MM.1S (cell line): ENCODE measurements at places on chromosomes 5 and 9.

DNA sequence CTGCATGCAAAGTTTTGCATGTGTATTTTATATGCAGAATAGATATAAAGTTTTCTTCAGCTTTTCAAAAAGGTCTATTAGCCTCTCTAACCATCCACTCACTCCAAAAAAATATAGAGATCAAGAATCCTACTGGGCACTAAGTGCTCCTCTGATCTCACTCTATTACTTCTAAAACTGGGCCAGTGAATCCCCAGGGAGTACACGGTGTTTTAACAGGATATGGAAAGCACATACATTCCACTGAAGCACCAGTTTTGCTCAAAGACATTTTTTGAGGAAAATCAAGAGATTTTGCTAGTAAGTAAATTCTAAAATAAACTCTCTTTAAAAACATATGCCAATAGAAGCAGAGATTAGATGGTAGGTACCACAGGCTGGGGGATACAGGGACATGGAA is 95.2 kb downstream of the DEPDC1B start:
- no peak overlapping the region for H3K27ac ChIP-seq
- peaks cover 3% of the 10 kb centered on the region; the same call in 1 of the 2 replicates for H3K36me3 ChIP-seq
- no peaks in the 10 kb centered on the region for H3K27me3 ChIP-seq
- no peak for DNase-seq
- H3K4me1 ChIP-seq, result no peaks in the 10 kb centered on the region

DNA sequence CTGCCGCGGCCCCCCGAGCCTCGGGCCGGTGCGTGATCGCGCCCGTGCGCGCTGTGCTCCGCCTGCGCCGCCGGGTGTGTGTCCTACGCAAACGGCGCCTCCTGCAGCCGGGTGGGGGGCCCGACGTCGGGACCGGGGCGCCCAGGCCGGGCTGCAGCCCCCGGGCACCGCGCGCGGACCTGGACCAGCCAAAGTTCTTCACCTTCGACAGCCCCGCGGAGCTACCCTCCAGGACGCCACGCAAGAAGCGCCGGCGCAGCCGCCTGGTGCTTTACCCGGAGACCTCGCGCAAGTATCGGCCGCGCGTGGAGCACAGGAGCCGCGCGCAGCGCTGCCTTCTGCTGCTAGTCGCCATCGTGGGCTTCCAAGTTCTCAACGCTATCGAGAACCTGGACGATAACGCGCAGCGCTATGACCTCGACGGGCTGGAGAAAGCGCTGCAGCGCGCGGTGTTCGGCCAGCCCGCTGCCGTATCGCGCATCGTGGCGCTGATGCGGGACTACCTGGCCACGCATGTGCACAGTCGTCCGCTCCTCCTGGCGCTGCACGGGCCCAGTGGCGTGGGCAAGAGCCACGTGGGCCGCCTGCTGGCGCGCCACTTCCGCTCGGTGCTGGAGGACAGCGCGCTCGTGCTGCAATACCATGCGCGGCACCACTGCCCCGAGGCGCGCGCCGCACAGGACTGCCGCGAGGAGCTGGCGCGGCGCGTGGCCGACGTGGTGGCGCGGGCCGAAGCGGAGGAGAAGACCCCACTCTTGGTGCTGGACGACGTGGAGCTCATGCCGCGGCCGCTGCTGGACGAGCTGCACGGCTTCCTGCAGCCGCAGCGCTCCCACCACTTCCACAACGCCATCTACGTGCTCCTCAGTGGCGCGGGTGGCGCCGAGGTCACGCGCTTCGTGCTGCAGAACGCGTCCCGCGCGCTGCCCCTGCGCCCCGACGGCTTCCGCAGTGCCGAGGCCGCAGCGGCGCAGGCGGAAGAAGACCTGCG is 1.5 kb downstream of the TOR4A start:
- H3K4me3 ChIP-seq, result no peak overlapping the region
- no peak for DNase-seq
- no peaks in the 10 kb centered on the region for H3K36me3 ChIP-seq

GRCh38 chr5:79689541-79690466 is at the start of gene CMYA5:
Gene CMYA5, plus strand, starts transcription at chr5:79689836. Its CDS starts 72 bp downstream, at chr5:79689908.
- peaks cover 18% of the 10 kb centered on the region for H3K4me1 ChIP-seq
- DNase-seq, result no peak
- H3K4me3 ChIP-seq, result no peak within 1 kb of the TSS

GRCh38 chr9:129006328-129007034 is 21.6 kb downstream of the SH3GLB2 start:
- peak; percentile 65 for DNase-seq
- peak overlapping the region; percentile 47; the same call in 1 of the 2 replicates for H3K27ac ChIP-seq
- no peaks in the 10 kb centered on the region for H3K27me3 ChIP-seq
- H3K4me1 ChIP-seq, result peaks cover 19% of the 10 kb centered on the region
- H3K4me3 ChIP-seq, result no peak overlapping the region
- H3K36me3 ChIP-seq, result peaks cover 8% of the 10 kb centered on the region; the same call in 1 of the 2 replicates

DNA sequence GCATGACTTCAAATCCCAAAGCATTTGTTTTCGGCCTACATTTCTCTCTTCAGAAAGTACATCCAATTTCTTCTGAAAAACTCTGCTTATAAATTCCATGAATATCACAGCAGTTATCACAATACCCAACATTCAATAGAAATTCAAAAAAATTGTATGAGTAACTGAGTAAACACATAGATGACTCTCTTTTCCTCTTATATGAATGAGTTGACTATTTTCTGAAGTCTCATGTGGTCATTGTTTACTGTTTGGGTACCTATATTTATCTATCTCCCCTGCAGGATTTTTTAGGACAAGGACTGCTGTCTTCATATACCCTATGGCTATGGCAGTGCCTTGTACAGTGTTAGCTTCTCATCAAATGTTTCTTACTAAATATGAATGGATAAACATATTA is 157.1 kb downstream of the HTR1A start:
- H3K36me3 ChIP-seq, result no peaks in the 10 kb centered on the region
- H3K4me1 ChIP-seq, result no peaks in the 10 kb centered on the region
- no peak for DNase-seq
- H3K27me3 ChIP-seq, result no peaks in the 10 kb centered on the region
- H3K4me3 ChIP-seq, result no peak overlapping the region

- DNase-seq, result no peak
- no peak overlapping the region for H3K4me3 ChIP-seq
- no peak overlapping the region for H3K27ac ChIP-seq
- no peaks in the 10 kb centered on the region for H3K4me1 ChIP-seq
- no peaks in the 10 kb centered on the region for H3K27me3 ChIP-seq
- no peaks in the 10 kb centered on the region for H3K36me3 ChIP-seq
Measured at GRCh38 chr5:80516826-80517225, 28.9 kb downstream of the FAM151B start.

GRCh38 chr5:76074487-76075065 is 8.6 kb upstream of the SV2C start:
- no peaks in the 10 kb centered on the region for H3K27me3 ChIP-seq
- DNase-seq, result peak; percentile 58
- H3K4me3 ChIP-seq, result no peak overlapping the region
- H3K27ac ChIP-seq, result no peak overlapping the region
- H3K4me1 ChIP-seq, result no peaks in the 10 kb centered on the region; the same call in 1 of the 2 replicates

GRCh38 chr5:35356725-35357124 is 126.4 kb upstream of the PRLR start:
- no peak overlapping the region for H3K27ac ChIP-seq
- H3K4me1 ChIP-seq, result no peaks in the 10 kb centered on the region
- H3K36me3 ChIP-seq, result no peaks in the 10 kb centered on the region
- no peak for DNase-seq
- H3K27me3 ChIP-seq, result no peaks in the 10 kb centered on the region

- H3K27me3 ChIP-seq, result no peaks in the 10 kb centered on the region
- H3K4me1 ChIP-seq, result no peaks in the 10 kb centered on the region
- DNase-seq, result no peak
- H3K36me3 ChIP-seq, result no peaks in the 10 kb centered on the region
- H3K4me3 ChIP-seq, result no peak overlapping the region
Measured at GRCh38 chr5:157952374-157952685, 93.4 kb upstream of the CLINT1 start.

- H3K4me1 ChIP-seq, result no peaks in the 10 kb centered on the region
- no peaks in the 10 kb centered on the region for H3K27me3 ChIP-seq
- no peaks in the 10 kb centered on the region for H3K36me3 ChIP-seq
- H3K27ac ChIP-seq, result no peak overlapping the region
- no peak overlapping the region for H3K4me3 ChIP-seq
- no peak for DNase-seq
Measured at GRCh38 chr9:100626949-100627348, 49.1 kb downstream of the CAVIN4 start.

DNA sequence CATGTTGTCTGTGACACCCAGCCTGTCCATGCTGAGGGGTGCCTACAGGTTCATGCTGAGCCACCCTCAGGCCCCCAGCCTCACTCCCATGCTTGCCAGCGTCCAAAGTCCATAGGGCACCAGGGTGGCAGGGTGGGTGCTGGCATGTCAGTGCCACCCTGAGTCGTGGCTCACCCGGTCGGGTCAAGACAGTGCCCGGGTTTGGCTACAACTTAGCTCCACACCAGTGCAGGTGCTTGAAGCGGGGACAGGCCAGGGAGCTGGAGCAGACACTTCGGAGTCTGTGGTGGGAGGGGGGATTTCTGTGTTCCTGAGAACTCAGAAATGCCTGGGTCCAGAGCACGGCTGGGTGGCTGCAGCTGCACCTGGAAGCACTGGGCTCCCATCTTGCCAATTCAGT is 579.2 kb upstream of the FAM174A start:
- no peak overlapping the region for H3K4me3 ChIP-seq
- H3K4me1 ChIP-seq, result no peaks in the 10 kb centered on the region
- no peaks in the 10 kb centered on the region for H3K27me3 ChIP-seq
- H3K36me3 ChIP-seq, result no peaks in the 10 kb centered on the region
- no peak overlapping the region for H3K27ac ChIP-seq

- H3K27ac ChIP-seq, result no peak overlapping the region
- no peaks in the 10 kb centered on the region for H3K36me3 ChIP-seq
- H3K27me3 ChIP-seq, result no peaks in the 10 kb centered on the region
- no peaks in the 10 kb centered on the region for H3K4me1 ChIP-seq
- no peak for DNase-seq
Measured at GRCh38 chr9:38281196-38281595, 111.3 kb upstream of the ALDH1B1 start.

DNA sequence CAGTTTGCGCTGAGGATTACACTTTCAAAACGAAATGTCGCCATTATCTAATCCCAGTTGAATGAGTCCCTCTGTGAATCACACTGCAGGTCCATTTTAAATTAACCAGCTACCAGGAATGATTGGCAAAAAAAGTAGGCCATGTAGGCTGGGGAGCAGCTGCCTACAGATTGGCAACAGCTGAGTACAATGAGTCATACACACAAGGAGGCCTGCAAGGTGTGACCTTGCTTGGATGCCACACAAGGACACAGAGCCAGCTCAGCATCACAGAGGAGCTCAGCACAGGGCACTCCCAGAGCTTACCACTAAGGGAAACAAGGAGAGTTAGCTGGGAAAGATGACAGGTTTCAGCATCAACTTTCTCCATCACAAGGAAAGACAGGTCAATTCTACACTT is 12.9 kb downstream of the HAVCR1 start:
- H3K27ac ChIP-seq, result no peak overlapping the region
- H3K27me3 ChIP-seq, result no peaks in the 10 kb centered on the region
- H3K4me1 ChIP-seq, result no peaks in the 10 kb centered on the region

DNA sequence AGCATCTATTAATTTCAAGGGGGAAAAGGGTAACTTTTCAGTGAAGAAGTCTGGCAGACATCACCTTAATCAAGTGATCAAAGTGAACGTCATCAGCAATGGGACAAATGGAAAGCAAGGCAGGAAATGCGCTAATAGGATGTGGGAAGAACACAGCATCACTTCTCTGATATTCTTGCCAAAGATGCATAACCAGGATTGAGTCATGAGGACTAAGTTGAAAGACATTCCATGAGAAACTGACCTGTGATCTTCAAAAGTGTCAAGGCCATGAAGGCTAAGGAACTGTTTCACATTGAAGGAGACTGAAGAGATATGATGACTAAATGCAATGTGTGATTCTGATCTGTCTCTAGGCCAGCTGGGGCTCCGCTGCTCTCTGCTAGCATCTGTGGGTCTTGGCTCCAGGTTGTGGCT is 92.9 kb downstream of the NDFIP1 start:
- H3K27ac ChIP-seq, result no peak overlapping the region
- no peaks in the 10 kb centered on the region for H3K4me1 ChIP-seq
- DNase-seq, result no peak
- no peak overlapping the region for H3K4me3 ChIP-seq
- H3K27me3 ChIP-seq, result no peaks in the 10 kb centered on the region

- H3K27me3 ChIP-seq, result no peaks in the 10 kb centered on the region
- DNase-seq, result no peak
Measured at GRCh38 chr5:135047347-135047695, 13.3 kb upstream of the PITX1 start.

DNA sequence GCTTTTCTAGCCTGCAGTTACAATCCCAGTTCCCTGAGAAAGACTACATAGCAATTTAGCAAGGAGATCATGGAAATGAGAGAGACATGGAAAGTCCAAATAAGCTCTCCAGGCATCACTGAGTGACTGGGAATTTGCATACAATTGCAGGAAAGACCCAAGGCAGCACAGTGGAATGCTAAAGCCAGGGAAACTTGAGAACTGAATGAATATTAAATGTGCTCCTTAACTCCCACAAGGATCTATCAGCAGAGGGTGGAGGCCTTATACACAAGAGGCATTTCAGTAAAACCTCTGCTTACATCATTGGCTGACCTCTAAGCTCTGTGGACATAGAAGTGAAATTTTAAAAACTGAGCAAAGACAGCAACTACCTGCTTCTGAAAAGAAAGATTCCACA is 355.6 kb upstream of the DAB2 start:
- H3K27ac ChIP-seq, result no peak overlapping the region
- DNase-seq, result no peak
- no peaks in the 10 kb centered on the region for H3K27me3 ChIP-seq

DNA sequence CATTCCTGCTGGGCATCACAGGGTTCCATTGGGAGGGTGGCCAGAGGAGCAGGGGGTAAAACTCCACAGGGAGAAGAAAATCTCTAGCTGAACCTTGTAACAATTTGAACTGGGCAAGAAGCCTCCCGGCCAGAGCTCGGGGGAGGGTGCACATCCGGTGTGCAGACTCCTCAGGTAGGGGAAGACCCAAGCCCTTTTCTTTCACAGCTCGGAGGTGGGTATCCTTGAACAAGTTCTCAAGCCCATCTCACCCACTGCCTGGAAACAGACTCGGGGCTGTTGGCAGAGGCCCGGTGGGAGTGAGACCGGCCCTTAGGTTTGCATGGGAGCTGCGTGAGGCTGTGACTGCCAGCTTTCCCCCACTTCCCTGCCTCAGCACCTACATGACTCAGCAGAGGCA is 111.5 kb upstream of the IL7R start:
- no peak overlapping the region for H3K4me3 ChIP-seq
- no peaks in the 10 kb centered on the region for H3K36me3 ChIP-seq
- H3K4me1 ChIP-seq, result no peaks in the 10 kb centered on the region
- no peak overlapping the region for H3K27ac ChIP-seq
- no peaks in the 10 kb centered on the region for H3K27me3 ChIP-seq

DNA sequence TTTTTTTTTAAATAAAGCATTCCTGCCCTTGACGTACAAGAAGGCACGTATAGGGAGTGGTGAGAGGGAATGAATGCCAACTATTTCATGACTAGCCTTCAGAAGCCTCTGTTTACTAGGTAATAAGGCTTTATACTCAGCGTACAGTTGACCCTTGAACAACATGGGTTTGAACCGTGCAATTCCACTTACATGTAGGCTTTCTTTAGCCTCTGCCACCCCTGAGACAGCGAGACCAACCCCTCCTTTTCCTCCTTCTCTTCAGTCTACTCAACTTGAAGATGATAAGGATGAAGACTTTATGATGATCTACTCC is 22.5 kb downstream of the CDC42SE2 start:
- no peak overlapping the region for H3K27ac ChIP-seq
- no peaks in the 10 kb centered on the region for H3K27me3 ChIP-seq
- no peak for DNase-seq
- no peaks in the 10 kb centered on the region; the same call in 1 of the 2 replicates for H3K36me3 ChIP-seq
- no peak overlapping the region for H3K4me3 ChIP-seq
